ENCODE measurements at places on chromosomes 7 and 10. TPM values are rescaled to one million over a fixed set of nuclear protein-coding genes. Genes with fewer than 3 reads are reported as not detected.

DNA sequence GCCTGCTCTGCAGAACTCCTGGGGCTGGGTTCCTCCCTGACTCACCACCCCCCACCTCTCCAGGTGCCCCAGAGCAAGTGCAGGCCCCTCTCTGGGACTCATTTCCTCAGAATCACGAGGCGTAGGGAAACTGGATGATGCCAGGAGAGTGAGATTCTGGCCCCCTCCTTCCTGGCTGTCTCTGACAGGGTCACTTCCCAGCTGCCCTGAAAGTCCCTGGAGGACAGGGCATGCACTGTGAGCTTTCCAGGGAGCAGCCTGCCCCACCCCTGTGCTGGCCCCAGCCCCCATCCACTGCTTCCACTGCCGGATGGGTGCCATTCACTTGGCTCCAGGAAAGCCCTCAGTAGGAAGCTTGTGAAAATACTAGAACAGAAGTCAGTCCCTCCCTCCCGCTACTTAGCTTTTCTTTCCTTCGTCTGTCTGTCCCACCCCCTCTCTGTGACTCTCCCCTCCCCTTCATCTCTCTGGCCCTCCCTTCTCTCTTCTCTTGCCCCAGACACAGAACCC is 10.4 kb downstream of the TACR2 start:
- no peaks in the 10 kb centered on the region for H3K27me3 ChIP-seq
- H3K4me3 ChIP-seq: no peak overlapping the region
- peaks cover 3% of the 10 kb centered on the region for H3K4me1 ChIP-seq
- DNase-seq: no peak
- H3K36me3 ChIP-seq: no peaks in the 10 kb centered on the region

DNA sequence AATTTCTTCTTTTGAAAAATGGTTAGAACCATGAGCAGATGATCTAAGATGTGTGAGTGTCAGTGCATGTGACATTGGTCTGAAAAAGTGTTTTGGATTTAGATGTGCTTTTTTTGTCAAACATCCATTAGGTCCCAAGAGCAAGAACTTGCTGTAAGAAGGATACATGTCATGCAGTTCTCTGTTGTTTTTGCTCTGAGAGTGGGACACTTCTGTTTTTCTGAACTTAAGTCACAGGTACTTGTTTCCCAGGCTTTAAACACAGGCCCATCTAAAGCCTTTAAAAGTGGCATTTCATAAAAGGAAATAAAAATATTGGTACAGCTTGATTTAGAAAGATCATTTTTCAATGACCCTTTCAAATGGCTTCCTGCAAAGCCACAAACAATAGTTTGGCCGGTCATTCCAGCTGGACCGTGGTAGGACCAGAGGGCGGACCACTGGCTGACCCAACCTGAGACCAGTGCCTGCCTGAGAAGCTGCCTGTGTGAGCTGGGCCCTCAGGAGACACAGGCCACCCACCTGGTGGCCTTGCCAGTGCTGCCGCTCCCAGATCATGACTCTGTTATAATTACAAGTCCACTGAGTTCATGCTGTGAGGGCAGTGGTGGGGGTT is 92.7 kb downstream of the EEPD1 start:
- no peak overlapping the region for H3K27ac ChIP-seq
- no peaks in the 10 kb centered on the region for H3K27me3 ChIP-seq

DNA sequence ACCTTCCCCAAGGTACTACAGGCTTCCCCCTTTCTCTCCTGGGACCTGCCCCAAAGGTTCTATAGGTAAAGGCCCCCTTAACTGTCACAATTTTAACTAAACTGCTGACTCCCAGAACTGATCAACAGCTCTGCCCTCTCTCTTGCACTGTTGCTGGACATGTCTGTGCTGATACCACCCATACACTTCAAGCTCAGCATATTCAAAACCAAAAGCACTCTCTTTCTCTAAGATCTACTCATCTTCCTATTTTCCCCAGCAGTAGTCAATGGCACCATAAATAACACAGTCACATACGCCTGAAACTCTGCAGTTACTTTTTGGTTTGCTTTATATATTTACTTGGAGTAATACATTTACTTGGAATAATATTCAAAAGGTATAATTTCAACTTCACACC is 12.3 kb downstream of the OSBPL3 start:
- H3K27me3 ChIP-seq: no peaks in the 10 kb centered on the region
- no peak overlapping the region for H3K27ac ChIP-seq
- no peaks in the 10 kb centered on the region for H3K4me1 ChIP-seq
- no peak overlapping the region for H3K4me3 ChIP-seq
- no peaks in the 10 kb centered on the region for H3K36me3 ChIP-seq
- no peak for DNase-seq

DNA sequence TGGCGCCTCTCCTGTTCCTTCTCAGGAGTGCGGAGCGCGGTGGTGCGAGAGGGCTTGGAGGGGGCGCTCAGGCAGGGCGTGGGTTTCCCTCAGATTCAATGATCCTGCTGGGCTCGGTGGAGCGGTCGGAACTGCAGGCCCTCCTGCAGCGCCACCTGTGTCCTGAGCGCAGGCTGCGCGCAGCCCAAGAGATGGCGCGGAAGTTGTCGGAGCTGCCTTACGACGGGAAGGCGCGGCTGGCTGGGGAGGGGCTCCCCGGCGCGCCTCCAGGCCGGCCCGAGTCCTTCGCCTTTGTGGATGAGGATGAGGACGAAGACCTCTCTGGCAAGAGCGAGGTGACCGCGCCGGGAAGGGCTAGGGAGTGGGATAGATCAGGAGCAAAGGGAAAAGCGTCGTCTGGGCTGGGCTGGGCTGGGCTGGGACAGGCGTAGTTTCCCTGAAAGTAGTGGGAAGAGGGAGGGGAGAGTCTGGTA is 17.0 kb downstream of the FAM131B start:
- no peaks in the 10 kb centered on the region for H3K36me3 ChIP-seq
- H3K27me3 ChIP-seq: no peaks in the 10 kb centered on the region
- no peak for DNase-seq
- H3K4me1 ChIP-seq: no peaks in the 10 kb centered on the region
- H3K27ac ChIP-seq: no peak overlapping the region

EPO gene
- polyA plus RNA-seq: 5.3 TPM

GRCh38 chr7:102036958-102037357 is 219.5 kb downstream of the CUX1 start:
- no peaks in the 10 kb centered on the region for H3K4me1 ChIP-seq
- H3K36me3 ChIP-seq: no peaks in the 10 kb centered on the region
- H3K27me3 ChIP-seq: no peaks in the 10 kb centered on the region
- DNase-seq: no peak
- H3K4me3 ChIP-seq: no peak overlapping the region
- H3K27ac ChIP-seq: no peak overlapping the region

DNA sequence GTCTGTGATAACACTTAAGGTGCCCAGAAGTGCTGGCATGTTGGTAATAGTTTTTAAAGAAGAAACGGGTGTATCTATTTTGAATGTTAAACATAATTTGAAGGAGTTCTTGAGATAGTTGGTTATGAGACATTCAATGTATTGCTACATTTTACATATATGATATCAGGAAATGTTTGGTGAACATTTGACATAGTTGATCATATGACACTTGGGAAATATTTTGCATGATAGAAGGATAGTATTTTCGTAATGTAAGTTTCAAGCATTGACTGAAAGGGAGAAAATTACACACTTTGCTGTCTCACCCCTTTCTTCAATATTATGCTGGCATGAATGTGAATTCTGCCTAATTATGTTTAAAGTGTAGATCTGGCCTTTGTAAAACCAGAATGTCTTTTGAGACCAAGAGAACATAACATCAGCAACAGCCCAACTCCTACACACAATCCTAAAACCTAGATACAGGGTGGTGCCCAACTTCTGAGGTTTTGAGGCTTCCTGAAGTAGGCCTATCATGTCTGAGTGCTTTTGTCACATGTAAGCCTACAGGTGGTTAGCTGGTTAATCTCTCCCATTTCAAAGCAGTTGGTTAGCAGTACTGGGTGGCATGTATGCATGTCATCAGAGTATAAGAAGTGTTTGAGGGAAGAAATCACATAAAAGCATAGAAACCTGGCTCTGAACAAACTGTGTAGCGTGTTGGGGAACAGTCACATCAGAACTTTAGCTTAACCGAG is 2.1 kb downstream of the ADD3 start:
- H3K27ac ChIP-seq: no peak overlapping the region
- peaks cover 28% of the 10 kb centered on the region for H3K4me1 ChIP-seq

SMARCD3 gene
- polyA plus RNA-seq: 1.8 TPM

DNA sequence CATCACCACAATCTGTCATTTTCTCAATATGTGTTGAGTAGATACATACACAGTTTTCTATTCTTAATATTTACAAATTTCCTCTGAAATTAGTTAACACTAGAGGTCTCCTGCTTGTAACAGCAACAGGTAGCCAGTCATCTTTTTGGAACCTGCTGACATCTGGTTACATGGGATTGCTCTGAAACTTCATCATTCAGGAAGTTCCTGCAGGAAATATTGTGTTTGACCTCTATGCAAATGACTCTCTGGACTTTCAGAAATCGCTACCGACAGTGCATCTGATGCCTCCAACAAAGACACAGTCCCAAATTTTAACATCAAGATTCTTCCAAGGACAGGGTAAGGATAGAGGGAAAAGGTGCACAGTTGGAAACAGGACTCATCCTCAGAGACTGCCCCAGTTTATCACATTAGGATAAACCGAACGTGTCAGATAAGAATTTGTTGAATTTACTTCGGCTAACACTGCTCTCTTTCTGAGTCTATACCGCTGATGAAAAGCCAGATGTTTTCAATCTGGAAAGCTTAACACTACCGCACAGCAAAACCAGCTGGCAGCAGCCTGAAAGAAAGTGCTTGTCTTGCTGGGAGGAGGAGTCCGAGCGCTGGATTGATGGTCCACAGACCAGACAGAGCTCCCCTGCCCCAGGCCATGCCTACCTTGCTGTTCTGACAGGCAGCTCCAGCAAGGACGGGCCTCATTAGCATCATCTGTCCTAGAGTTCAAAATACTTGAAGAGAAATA is 633.4 kb downstream of the PARD3 start:
- H3K27me3 ChIP-seq: no peaks in the 10 kb centered on the region
- peaks cover 13% of the 10 kb centered on the region for H3K4me1 ChIP-seq
- H3K27ac ChIP-seq: no peak overlapping the region
- no peaks in the 10 kb centered on the region for H3K36me3 ChIP-seq

- peak; percentile 52 for DNase-seq
- peaks cover 9% of the 10 kb centered on the region for H3K4me1 ChIP-seq
- no peaks in the 10 kb centered on the region for H3K27me3 ChIP-seq
- H3K27ac ChIP-seq: no peak overlapping the region
Observed at GRCh38 chr7:51160990-51161615, 155.5 kb downstream of the COBL start.

PNLIPRP2 gene
- not detected for polyA plus RNA-seq

DNA sequence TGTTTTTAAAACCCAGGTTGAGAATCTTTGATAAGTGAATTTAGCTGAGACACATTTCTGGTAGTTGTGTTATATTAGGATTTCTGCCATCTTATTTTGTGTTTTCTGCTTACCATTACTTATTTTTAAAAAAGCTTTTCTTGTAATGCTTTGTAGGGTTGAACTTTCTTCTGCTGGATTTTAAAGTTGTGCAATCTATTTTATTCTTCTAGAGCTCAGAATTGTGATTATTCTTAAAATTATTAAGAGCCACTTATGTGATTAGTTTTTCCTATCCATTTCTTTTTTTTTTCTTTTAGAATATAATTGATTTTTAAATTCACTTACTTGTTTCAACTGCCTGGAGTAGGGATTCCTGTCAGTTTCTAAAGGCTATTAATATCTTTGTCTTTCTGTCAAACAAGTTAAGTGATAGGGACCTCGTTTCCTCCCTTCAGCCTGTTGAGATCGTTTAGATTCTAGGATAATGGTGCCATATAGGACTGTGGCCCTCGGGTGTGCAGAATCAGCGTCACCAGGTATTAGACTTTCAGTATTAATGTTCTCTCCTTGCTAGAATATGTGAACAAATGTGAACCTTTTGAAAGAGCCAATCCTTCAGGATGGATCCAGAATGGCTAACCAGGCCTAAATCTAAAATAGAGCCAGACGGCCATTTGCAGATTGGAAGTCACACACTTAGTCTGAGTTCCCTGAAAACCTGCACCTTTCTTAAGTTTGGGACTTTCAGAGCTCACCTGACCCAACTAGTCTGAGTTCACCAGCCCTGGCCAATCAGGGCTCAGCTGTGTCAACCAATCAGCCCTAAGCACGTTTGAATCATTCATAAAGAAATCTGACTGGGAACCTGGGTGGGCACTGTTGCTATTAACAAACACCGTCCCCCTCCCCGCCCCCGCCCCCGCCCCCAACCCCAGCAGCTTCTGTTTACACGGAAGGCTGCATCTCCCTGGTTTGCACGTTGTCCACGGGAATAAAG is 26.2 kb downstream of the CUX1 start:
- no peak overlapping the region for H3K4me3 ChIP-seq
- no peak for DNase-seq
- no peaks in the 10 kb centered on the region for H3K27me3 ChIP-seq
- no peaks in the 10 kb centered on the region for H3K36me3 ChIP-seq

FAM237B gene
- not detected for polyA plus RNA-seq

DNA sequence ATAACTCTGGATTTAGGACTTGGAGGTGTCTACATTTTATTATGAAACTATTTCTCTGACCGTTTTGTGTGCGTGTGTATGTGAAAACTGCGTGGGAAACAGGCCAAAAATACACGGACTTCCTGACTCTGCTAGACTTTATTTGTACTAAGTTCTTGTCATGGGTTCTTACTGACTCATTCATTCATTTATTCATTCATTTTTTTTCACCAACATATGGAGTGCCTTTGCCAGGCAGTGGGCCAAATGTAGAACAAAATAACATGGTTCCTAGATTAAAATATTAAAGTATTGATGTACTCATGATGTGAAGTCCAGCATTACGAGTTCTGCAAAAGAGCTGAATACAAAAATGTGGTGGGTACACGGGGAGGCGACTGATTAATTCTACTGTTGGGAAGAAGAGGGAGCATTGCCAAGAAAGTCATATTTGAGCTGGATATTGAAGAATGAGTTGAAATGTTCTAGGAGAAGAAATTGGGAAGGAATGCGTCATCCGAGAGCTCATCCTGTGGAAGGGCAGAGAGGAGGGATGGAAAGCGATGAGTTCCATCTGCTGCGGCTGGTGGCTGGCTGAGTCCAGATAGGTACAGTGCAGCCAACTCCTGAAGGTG is 24.6 kb downstream of the CACNB2 start:
- H3K4me1 ChIP-seq: no peaks in the 10 kb centered on the region
- no peak overlapping the region for H3K27ac ChIP-seq
- H3K4me3 ChIP-seq: no peak overlapping the region
- H3K27me3 ChIP-seq: no peaks in the 10 kb centered on the region
- no peaks in the 10 kb centered on the region for H3K36me3 ChIP-seq

DNA sequence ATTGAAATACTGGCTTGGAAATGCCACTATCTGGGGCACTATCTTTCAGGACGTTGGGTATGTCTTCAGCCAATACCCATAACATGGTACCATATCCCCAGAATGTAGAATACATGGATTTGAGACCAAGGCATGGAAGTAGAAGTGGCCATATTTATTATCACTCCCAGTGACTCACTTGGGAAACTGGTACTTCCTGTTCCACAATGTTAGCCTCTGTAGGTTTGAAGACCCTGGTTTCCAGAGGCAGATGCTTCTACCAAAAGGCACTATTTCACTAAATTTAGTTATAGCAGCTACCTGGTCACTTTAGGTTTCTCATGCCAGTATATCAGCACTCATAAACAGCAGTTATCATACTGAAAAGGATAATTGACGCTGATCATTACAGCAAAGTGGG is 184.2 kb downstream of the CCDC71L start:
- no peaks in the 10 kb centered on the region for H3K4me1 ChIP-seq
- no peak overlapping the region for H3K27ac ChIP-seq
- H3K27me3 ChIP-seq: no peaks in the 10 kb centered on the region
- no peak overlapping the region for H3K4me3 ChIP-seq
- no peak for DNase-seq
- H3K36me3 ChIP-seq: no peaks in the 10 kb centered on the region
